ENCODE measurements at places on chromosomes 16 and 17.

- no peak for DNase-seq
Observed at GRCh38 chr17:7029659-7030058, 6.2 kb upstream of the SLC16A13 start.

GRCh38 chr16:117379-118365 is 20.8 kb downstream of the NPRL3 start:
- DNase-seq: peak; percentile 52

DNA sequence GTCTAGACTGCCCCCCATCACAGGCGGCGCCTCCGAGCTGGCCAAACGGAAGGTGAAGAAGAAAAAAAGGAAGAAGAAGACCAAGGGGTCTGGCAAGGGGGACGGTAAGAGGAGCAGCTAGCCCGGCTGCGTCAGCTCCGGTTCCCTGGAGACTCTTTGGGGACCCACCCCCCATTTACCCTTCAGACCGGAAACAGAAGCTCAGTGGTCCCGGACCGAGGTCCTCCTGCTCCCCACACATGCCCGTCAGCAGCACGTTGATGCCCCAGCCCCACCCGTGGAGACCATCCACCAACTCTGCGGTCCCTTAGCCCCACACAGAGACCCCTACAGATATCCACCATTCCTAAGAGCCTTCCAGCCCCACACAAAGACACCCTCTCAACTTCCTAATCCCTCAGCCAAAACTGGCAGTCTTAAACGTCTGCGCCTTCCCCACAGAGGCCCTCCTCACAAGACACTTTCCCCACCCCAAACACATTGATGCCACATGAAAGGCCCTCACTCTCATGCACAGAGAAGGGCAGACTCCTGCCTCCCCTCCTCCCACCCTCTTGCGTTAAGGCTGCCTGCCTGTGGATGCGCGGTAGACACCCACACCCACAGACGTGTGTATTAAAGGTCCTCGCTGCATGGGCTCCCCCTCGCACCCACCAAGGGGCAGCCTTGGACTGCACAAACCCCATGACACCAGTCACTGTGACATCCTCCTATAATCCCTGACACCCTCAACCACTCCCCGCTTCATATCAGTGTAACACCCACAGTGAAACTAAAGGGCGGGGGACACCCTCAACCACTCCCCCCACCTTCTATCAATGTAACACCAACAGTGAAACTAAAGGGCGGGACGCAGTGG is 58.2 kb upstream of the RPH3AL start:
- DNase-seq: no peak

DNA sequence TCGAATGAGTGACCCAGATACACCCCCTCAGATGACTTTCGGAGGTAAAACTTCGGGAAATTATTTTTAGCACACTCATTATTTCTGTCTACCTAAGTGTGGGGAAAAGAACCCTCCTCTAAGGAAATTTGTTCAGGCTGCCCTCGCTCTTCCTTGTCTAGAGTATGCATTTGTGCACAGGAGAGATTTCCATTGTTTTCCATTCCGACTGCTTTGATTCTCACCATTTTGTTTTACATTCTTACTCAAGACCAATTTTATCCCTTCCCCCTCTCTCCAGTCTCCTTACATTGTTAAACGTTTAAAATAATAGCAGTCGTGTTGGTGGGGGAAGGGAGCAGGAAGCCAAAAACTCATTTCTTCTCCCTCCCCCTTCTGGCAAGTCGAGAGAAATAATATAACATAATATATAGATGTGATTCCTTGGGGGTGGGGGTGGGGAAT is 1.5 kb upstream of the CHD3 start:
- no peak for DNase-seq

GRCh38 chr16:66273053-66273452 is 93.4 kb upstream of the CDH5 start:
- no peak for DNase-seq

DNA sequence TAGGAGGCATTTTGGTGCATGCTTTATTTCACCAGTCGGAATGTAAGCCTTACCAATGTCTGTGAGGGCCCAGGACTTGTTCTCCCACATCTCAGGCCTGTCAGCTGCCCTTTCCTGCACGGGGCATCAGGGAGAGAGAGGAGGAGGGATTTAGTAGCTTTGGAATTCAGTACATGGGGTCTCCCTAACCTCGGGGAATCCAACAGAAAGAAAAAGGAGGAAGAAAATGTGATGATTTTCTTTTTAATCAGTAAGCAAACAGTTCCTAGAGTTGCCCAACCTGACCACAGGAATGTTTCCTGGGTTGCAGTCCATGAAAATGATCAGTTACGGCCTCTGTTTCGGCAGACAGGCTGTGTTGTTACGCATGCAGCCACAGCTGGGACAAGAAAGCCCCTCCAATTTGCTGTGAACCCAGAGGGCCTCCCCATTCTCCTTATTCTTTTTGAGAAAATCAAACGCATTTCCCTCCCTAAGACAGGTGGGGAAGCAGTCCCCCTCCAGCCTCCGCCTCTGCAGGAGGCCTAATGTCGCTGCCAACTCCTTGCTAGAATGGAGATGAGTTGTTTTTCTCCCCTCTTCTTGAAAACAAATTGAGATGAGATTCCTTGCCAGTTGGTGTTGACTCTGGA is 53.1 kb upstream of the TANGO6 start:
- DNase-seq: peak; percentile 72

DNA sequence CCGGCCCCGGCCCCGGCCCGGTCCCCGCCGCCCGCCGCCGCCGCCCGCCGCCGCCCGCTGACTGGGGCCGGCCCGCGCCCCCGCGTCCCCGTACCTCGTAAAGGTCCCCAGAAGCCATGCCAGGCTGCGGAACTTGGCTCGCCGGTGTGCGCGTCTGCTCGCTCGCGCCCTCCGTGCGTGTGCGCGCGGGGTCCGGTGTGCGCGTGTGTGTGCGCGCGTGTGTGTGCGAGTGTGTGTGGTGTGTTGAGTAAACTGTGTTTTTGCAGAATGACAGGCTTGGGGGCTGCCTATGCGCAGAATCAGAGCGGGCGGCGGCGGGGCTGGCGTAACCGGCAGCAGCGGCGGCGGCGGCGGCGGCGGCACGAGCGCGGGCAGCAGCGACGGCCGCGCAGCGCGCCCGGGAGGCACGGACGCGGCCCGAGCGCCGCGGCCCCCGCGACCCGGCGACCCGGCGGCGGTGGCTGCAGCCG is 307 bp downstream of the CDYL2 start:
- no peak for DNase-seq

DNA sequence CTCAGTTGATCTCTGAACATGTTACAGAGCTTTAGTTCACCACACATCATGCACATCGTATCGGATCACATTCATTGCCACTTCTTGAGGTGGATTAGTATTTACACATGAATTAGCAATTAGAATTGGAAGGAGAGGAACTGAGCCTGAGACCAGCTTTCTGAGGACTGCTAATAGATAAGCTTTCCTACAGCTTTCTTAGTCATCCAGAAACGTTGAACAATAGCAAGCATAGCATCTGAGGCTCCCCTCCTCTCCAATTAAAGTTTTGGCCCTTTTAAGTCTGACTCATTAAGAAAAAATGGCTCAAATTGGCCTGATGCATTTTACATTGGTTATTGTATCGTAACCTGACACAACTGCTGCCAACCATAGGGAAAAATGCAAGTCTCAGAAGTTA is 1130.4 kb downstream of the CDH8 start:
- no peak for DNase-seq

GRCh38 chr16:1496464-1496863 is 3.3 kb downstream of the TELO2 start:
- no peak for DNase-seq

- DNase-seq: no peak
Observed at GRCh38 chr17:62807812-62808575, at the start of gene MARCHF10. TSS of gene MARCHF10 (minus strand) at chr17:62808314. CDS start at chr17:62801735, 6,579 bp downstream.

DNA sequence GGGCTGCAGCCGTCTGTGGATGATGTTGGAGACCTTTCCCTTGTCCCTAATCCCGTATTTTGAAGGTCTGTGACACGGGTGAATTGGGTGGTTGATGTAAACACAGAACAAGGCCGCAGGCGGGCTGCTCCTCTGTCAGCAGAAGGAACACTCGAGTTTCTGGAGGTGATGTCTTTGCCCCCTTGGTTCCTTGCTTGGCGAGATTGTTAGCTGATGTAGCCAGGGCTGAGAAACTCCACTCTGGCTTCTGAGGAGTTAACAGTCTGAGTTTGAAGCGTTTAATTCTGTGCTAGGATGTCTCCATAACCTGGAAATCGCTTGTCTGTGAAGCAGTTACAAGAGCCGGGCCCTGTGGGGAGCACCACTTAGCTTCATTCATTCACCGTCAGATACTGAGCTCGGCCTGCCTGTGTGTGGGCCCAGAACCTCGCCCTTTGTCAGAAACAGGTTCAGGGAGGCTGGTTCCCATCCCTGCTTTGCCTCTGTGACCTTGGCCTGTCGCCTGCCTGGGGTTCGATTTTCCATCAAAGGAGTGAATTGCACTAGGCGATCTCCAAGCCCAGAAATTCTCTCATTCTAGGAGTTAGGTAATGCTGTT is 1.3 kb downstream of the MAPK8IP3 start:
- no peak for DNase-seq

GRCh38 chr16:55372792-55373488 is 48.9 kb downstream of the IRX6 start:
- DNase-seq: no peak

DNA sequence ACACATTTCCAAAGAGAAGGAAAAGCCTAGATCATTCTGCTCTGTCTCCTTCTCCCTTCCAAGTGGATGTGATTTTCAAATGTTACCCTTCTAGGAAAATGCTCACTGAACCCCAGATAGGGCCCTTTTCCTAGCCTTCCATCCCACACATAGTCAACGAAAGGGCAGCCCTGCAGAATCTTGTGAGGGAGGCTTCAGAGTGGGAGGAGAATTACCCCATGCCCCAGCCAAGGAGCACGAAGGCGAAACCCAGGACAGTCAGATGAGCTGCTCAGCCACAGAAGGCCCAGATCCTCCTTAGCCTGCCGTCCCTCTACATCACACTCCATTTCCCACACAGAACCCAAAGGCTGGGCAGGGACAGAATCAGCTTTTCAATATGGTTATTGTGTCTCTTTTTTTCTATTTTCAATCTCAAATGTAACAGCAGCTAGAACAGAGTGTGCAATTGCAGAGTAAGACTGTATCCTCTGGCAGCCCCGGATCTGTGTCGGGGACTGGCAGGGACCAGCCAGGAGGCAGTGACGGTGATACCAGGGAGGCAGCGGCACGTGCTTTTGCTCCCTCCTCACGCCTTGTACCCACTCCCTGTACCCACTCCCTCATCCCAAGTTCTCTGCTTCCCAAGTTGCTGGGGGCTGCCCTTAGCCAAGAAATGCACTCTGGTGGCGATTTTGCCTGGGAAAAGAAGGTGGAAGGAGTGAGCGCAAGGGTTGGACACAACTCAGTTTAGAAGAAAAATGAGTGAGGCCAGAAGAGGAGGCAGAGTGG is 3.7 kb upstream of the SDK2 start:
- DNase-seq: no peak

GRCh38 chr16:77910021-77910420 is 112.3 kb upstream of the CLEC3A start:
- no peak for DNase-seq

DNA sequence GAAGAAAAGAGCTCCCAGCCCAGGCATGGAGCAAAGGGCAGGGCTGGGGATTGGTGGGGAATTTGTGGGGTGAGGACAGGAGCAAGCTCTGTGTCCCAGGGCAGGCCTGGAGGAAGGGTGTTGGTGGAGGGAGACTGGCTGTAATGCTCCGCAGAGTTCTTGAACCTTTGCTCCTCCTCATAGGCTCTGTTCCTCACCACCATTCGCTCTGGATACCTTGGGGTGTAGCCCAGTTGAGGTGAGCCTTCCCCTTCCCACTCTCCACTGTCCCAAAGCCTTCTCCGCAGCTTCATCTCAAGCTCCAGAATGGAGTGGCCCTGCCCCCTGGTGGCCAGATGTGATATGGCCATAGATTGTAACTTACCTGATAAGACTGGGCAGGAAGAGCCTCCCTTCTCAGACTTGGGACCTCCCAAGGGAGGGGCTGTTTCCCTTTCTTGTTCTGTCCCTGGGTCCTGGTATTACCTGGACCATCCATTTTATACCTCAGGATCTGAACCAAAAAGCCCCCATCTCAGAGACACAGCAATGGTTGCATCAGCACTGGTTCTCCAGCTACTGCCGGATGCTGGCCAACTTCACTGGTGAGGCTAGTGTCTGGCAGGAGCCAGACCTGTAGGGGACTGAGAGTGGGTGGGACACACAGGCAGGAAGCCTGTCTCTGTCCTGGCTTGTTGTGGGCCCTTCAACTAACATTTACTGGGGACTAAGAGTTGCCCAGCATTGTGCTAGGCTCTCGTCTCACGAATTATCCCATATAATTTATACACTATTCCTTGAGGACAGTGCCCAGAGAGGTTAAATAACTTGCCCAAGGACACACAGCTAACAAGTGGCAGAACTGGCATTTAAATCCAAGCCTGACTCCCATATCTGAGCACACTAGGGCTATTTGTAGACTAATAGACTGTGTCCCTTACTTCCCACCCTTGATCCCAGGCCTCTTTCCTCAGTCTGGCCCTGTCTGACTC is 19.1 kb upstream of the STAC2 start:
- peak; percentile 76 for DNase-seq

DNA sequence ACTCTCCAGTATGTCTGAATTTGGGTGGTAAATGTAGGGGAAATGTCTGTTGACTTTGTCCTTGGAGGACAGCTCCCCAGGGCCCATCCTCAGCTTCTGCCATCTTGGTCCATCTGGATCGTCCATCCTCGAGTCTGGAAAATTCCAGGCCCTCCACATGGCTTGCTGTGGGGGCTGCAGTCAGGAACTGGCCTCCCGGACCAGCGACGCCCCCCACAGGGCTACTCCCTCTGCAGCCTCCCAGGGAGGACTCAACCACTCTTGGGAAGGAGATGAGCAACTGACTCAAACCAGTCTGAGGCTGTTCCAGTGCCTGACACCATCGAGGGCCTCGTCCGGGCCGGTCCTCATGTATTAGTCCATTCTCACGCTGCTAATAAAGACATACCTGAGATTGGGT is 5.5 kb upstream of the ZG16B start:
- DNase-seq: no peak

DNA sequence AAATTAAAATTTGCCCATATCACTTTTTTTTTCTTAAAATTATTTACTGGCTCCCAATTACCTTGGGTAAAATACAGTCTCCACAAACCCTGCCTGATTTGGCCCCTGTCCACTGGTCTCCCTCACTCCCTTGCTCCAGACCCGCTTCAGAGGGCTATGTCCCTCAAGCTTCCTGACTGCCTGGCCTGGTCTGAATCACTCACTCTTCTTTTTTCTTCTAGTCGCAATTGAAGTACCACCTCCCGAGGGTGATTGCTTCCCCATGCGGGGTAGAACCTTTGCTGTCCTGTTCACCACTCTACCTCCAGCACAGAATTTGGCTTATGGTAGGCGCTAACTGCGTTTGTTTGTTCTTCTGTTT is 598 bp upstream of the PGAP3 start:
- DNase-seq: no peak

GRCh38 chr17:13584701-13585080 is 17.0 kb downstream of the HS3ST3A1 start:
- no peak for DNase-seq

DNA sequence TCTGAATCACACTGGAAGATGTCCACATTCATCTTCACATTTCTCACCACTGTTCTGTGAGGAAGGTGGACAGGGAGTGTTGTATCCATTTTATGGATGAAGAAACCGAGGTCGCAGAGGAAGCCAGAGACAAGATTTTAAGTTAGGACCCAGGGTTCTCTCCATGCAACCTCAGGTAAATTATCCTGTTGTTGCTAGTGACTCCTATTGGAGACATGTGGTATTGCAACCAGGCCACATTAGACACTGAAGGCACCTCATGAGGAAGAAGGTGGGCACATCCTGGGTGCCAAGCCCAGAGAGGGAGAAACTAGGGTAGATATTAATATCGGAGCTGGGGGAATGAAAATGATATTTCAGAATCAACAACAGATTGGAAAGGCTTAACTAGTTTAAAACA is 8.5 kb upstream of the WNT9B start:
- DNase-seq: no peak

All from HuH-7 (cell line).